H54 (cell line): ENCODE measurements at places on chromosomes 11 and 22.
A peak's percentile ranks its signal among the peaks of the same experiment; 100 is the strongest.

- DNase-seq, result no peak
Observed at GRCh38 chr11:60871378-60872061, 4.2 kb downstream of the ZP1 start.

DNA sequence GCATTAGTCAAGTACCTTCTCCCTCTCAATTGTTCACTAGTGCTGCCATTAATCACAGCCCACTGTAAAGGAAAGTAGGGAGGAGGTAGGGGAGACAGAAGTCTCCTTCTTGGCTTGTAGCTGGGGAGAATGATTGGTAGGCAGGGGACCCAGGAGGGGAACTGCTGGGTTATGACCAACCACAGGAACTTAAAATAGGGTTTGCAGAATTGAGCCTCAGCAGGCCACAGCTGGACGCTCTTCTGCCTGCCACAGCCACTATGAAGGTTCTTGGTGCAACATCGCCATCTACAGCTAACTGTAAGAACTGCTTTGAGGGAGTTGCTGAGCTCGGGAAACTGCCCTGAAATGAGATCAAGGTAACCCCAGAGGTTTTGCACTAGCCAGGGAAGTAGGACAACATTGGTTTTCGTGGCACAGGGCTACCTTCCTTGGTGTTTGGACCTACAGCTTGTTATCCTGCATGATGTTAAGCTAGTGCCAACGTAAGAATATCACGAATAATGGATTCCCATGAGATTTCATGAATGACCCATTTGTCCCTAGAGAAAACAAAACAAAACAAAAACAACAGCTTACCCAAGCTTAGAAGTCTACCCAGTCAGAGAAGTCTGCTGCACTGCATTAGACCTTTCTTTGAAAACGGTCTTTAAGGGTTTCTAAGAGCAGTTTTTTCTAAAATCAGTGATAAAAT is 787.1 kb upstream of the API5 start:
- peak; percentile 25 for DNase-seq

GRCh38 chr11:64074239-64074638 is 38.5 kb downstream of the FLRT1 start:
- DNase-seq, result peak; percentile 63

- no peak for DNase-seq
Observed at GRCh38 chr11:72162891-72163492, 27.5 kb downstream of the FOLR3 start.

DNA sequence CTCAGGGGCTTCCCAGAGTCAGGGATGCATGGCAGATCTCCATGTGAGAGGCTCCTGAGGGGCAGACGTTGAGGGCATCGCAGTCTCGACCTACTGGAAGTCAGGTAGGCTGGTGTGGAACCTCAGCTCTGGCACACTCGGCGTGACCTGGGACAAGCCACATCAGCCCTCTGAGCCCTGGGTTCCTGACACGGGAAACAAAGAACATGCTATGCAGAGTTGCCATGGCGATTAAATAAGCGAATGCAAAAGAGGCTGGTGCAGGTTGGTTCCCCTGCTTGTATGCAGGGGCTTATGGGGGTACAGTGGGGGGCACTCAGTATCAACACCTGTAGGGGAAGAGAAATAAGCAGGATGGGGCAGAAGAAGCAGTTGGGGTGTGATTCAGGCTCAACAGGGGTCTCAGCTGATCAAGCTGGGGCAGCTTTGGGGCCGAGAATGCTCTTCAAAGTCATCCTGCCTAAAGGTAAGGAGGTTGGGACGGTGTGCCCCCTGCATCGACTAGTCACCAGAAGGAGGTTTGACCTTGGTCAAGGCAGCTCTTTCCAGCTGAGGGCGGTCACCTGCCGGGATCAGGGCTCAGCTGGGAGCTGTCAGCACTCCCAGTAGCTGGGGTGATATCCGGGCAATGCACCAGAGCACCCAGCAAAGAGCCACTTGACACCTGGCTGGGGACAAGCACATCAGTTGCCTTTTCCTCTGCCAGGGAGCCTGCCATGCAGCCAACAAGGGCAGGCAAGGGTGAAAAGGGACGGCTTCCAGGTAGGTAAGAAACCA is 442.7 kb downstream of the MIAT start:
- DNase-seq, result no peak

DNA sequence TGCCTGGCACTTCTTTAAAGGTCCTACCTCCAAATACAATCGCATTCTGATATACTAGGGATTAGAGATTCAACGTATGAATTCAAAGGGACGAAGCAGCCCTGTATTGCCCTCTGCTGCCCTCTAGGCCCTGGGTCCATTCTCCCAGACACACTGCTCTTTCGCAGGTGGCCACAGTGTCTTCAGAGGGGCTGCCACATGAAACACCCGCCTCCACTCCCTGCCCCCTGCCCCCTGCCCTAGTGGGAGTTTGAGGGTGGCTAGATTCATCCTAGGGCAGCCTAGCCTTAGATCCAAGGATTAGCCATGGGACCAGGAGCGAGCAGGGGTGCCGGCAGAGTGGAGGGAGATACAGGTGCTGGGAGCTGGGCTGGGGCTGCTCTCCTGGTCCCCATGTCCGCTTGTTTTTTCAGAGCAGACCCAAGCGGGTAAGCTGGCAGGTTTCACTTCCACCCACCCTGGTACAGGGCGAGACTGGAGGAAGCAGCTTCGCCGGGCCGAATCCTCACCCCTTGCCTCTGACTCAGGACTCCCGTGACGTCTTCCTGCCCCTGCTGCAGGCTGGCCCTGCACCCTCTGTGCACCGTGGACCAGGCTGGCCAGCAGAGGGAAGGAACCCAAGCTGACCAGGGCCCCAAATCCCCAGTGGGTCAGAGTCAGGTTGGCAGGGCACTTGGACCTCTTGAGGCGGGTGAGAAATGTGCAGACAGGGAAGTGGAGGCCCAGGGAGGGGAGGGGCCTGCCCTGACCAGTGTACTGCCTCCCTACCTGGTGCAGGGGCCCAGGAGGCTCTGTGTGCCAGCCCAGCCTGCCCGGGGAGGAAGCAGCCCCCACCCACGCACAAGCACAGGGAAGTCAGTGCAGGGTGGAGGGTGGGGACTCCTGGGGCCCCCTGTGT is 28.4 kb upstream of the HMOX1 start:
- DNase-seq, result no peak

DNA sequence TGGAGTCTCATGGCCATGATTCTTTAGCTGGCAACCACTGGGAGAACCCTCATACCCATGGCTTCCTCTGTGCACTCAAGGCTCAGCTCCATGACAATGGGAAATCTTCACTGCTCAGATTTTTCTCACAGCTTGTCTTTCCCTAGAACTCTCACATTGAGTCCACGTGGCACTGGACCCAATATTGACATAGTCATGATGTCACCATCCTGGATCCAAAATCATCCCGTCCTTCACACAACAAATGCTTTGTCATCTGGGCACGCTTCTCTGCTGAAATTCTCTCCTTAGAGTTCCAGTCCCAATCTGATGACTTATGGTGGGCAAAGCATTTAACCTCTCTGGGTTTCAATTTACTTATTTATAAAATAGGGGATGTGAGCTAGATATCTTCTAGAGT is 37.7 kb upstream of the CD44 start:
- DNase-seq, result no peak

DNA sequence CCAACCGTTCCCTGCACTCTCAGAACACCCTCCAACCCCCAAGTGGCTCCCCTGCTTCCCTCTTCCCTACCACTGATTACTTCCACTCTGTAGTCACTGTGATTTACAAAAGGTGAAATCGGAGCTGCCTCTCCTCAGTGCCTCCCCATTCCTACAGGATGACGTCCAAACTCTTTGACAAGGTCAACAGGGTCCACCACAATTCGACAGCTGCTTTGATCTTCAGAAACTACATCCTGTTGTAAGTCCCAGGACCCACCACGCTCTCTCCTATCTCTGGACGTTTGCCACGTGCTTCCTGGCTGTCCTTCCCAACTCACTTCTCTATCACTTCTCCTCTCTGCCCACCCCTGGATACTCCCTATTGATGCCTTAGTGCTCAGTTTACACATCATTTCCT is 85.0 kb upstream of the EIF3D start:
- DNase-seq, result no peak

DNA sequence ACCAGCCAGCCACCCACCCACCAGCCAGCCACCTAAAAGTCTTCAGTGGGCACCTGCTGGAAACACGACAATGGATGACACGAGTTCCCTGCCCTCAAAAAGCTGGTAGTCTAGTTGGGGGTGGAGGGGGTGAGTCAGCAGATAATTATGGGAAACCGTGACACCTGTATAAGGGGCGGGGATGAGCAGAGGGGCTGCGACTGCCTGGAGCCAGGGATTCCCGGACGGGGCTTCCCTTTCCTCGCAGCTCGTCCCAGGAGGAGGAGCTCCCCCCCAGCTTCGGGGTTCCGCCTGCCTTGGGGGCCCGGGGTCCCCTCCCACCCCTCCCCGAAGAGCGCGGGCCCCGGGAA is 2.3 kb upstream of the RTN4RL2 start:
- DNase-seq, result no peak

- DNase-seq, result no peak
Observed at GRCh38 chr11:95562196-95562921, 227.2 kb downstream of the FAM76B start.

DNA sequence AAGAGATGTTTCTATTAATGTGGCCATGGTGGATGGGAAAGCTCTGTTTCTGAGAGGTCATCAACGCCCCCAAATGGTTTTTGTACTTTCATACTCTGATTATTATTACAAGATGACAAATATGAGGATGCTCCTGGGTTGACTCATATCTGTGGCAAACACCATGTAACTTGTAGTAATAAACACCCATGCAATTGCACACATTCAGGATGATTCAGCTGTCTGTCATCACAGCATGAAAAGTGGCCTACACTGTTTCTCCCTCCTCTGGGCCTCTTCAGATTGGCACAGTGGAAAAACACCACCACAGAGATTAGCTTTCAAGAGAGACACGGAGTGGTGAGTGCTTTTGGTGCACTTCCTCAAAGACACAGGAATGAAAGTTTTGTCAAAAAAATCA is 85.4 kb downstream of the MTNR1B start:
- peak; percentile 15 for DNase-seq

GRCh38 chr11:29527391-29527936 is 489.4 kb downstream of the KCNA4 start:
- DNase-seq, result no peak

- DNase-seq, result no peak
Observed at GRCh38 chr11:103602840-103603239, 433.6 kb upstream of the DDI1 start.

- no peak for DNase-seq
Observed at GRCh38 chr11:128890543-128891368, at the start of gene KCNJ5. KCNJ5 (plus strand) TSS chr11:128891356; CDS start chr11:128911274, 19,918 bp downstream.

DNA sequence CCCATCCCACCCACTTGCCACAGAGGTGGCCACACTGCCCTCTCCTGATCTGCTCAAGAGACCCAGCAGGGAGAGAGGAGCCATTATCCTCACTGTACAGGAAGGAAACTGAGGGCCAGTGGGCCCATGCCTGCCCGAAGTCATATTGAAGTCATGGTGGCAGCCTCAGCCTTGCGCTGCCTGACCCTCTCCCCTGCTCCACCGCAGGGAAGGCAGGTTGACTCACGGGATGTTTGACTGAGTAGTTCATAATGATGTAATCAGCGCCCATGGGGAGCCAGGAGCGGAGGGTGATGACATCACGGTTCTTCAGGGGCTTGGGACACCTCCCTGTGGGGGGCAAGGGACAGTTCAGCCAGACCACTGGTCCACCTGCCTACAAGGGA is 6.1 kb upstream of the ARAP1 start:
- DNase-seq, result peak; percentile 83

DNA sequence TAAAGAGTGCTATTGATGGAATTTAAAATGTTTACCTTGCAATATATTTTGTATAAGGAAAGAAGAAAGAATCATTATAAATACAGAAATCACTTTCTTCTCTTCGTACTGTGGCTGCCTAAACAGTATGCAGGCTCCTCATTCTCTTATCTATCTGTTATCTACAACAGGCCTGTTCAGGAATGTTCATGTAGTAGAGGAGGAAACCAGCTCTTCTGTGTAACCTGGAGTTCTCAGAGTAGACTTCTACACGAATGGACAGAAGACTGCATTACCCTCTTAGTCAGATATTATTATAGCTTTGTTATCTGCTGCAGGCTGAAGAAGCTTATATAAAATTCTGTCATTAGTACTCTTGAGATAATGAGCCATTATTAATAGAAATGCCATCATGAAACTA is 1225.9 kb upstream of the CNTN5 start:
- no peak for DNase-seq

- no peak for DNase-seq
Observed at GRCh38 chr11:15006139-15006759, 34.1 kb upstream of the CALCA start.

DNA sequence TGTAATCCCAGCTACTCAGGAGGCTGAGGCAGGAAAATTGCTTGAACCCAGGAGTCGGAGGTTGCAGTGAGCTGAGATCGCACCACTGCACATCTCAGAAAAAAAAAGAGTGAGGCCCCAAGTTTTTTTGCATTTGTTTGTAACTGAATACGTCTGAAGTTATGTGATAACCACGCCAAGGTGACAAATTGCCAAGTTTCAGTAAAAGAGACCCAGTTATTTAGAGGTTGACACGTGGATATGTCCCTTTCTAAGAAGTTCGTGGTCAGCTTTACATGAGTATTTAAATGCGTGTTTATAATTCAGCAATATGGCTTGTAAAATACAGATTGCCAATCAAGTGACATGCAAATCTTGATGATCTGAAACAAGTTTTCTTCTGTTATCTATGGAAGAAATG is 8.0 kb downstream of the PPARA start:
- no peak for DNase-seq

GRCh38 chr11:19711911-19712280 is 741 bp upstream of the NAV2 start:
- no peak for DNase-seq

- DNase-seq, result no peak
Observed at GRCh38 chr11:28739489-28740280, 631.5 kb downstream of the METTL15 start.

- no peak for DNase-seq
Observed at GRCh38 chr11:122178795-122179194, 62.8 kb upstream of the BLID start.

- no peak for DNase-seq
Observed at GRCh38 chr22:43857367-43857766, 4.9 kb downstream of the SULT4A1 start.

GRCh38 chr11:64711138-64711955 is 11.7 kb downstream of the NRXN2 start:
- DNase-seq, result no peak

GRCh38 chr11:134498326-134499139 is 86.5 kb upstream of the B3GAT1 start:
- no peak for DNase-seq

- no peak for DNase-seq
Observed at GRCh38 chr22:46262449-46263215, 511 bp downstream of the PKDREJ start.

DNA sequence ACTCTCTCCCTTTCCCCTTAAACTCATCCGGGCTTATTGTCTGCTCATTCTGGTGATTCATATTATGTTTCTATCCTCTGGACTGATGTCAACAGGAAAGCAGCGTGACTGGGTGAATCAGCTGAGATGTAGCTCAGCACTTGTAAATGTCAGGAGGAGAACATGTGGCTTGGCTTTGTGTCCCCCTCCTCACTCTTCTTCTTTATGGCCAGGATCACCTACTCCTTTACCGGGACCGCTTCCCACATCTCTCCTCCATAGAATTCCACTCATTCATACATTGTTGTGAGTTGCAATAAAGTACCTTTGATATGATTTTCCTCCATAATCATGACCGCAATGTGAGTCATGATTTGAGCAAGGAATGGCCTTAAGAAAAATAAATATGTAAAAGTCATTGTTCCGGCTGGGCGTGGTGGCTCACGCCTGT is 15.8 kb upstream of the SYN3 start:
- peak; percentile 11 for DNase-seq
